ENCODE measurements at places on chromosomes 5 and 9.

DNA sequence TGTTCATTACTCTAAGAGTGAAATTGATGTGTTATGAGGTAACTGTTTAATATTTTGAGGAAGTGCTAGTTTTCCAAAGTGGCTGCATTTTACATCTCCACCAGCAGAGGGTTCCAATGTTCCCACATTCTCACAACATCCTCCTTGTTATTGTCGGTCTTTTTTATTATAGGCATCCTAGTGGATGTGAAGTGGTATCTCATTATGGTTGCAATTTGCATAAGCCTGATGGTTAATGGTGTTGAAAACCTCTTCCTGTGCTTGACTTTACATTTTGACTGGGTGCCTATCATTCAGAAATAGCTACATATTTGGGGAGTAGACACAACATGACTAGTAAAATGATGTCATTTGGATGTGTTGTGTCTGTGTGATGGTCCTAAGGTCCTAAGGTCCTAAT, 143.6 kb downstream of the MRPS30 start:
- peak; percentile 25 for DNase-seq

GRCh38 chr5:74685979-74686631, 1.1 kb downstream of the HEXB start:
- DNase-seq: peak; percentile 32

GRCh38 chr9:83431101-83432060, 106.8 kb downstream of the FRMD3 start:
- no peak for DNase-seq

GRCh38 chr5:148844433-148845280, 18.2 kb downstream of the ADRB2 start:
- DNase-seq: no peak

DNA sequence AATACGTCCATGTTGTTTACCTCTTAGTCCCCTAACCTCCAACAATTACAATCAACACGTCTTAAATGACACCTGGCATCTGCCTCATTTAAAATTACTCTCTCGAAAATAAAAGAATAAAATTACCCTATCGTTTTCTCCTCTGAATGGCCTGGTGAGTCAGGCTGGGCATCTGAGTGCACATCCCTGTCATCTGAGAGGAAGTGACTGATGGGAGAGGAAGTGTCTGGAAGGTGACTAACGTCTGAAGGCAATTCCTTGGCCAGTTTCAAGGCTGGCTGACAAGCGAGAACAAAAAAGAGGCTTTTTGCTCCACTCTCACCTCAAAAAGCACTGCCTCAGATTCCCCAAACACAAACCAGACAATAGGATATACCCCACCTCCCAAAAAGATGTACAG, 57.7 kb downstream of the MAPKAP1 start:
- peak; percentile 87 for DNase-seq

DNA sequence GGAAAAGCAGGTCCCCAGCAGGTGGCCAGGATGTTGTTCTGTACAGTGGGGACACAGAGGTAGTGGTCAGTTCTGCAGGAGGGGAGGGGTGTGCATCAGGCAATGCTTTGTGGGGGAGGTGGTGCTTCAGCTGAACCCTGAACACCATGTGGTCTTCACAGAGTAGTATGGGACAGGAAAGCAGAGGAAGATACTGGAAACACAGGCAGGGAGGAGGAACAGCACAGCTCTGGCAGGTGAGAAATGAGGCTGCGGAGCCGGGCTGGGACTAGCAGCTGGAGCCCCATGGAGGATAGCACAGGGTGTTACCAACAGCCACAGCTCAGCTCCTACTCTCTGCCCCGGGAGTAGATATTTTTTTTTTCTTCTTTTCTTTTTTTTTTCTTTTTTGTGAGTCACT, 161.5 kb downstream of the ENTREP1 start:
- no peak for DNase-seq

DNA sequence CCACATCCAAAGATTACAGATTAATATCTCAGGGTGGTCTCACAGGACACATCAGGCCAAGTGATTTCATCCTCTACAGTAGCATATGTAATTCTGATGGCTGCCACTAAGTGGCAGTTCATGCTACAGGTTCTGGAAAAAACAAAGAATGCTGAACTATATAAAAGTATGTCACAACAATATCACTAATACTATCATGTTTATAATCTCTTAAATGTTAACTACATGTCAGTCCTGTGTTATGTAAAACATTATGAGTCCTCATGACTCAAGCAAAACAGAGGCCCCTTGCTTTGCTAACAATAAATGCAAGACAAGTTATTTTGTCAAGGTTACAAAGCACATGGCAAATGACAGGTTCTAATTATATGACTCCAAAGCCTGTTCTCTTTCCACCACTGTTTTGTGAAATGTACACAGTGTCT, 233.2 kb downstream of the FBXL17 start:
- DNase-seq: peak; percentile 19

GRCh38 chr9:117029341-117029740, 342.2 kb downstream of the TRIM32 start:
- no peak for DNase-seq

DNA sequence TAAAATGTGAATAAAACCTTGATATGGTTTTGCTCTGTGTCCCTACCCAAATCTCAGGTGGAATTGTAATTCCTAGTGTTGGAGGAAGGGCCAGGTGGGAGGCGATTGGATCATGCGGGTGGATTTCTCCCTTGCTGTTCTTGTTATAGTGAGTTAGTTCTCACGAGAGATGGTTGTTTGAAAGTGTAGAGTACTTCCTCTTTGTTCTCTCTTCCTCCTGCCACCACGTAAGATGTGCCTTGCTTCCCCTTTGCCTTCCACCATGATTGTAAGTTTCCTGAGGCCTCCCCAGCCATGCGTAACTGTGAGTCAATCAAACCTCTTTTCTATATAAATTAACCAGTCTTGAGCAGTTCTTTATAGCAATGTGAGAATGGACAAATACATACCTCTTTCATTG, 34.9 kb downstream of the TARS1 start:
- DNase-seq: no peak

GRCh38 chr9:21576331-21577189, 94.4 kb upstream of the IFNE start:
- peak; percentile 95 for DNase-seq

GRCh38 chr9:120694559-120694958, 19.7 kb downstream of the MEGF9 start:
- DNase-seq: no peak

- peak; percentile 83 for DNase-seq
These were observed at the start of gene HOMER1 for GRCh38 chr5:79513704-79514390. Gene HOMER1 (minus strand): TSS chr5:79514134. CDS start chr5:79512774, 1,360 bp downstream.

GRCh38 chr5:56405116-56405908, 172.2 kb upstream of the ANKRD55 start:
- DNase-seq: peak; percentile 42
